Urinary bladder (tissue), 4 donors: ENCODE measurements at places on chromosomes 3 and 15. TPM values are rescaled to one million over a fixed set of nuclear protein-coding genes. Genes with fewer than 3 reads are reported as not detected.

- DNase-seq, result no peak
These were observed 36.4 kb downstream of the CLASP2 start for GRCh38 chr3:33681667-33682066.

DNA sequence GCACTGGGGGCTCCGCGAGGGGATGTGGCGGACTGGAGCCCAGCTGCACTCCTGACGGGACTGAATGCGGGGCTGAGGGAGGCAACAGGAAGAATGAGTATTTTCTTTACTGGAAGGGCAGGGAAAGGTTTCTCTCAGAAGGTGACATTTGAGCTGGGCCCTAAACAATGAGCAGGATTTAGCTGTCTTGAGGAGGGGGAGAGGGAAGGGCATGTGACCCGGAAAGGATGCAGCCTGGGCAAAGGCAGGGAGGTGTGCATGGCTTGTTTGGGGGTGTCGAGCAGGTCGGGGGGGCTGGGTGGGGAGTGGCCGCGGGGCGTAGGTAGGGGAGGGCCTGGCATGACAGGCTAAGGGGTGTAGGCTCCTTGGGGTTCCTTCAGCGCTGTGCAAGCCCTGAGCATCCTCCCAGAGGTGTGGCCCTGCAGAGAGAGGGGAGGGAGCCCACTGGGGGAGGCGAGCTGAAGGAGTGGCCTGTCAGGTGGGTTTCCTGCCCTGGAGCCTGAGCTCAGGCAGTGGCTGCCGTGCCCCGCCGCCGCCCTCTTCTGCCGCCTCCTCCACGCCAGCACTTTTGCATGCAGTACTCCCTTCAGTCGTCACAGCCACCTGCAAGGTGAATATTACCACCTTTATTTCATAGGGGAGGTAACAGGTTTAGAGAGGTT lies 17.2 kb upstream of the ANKDD1A start:
- DNase-seq, result no peak

- DNase-seq, result no peak
These were observed 554 bp downstream of the CHST13 start for GRCh38 chr3:126524429-126524988.

DNA sequence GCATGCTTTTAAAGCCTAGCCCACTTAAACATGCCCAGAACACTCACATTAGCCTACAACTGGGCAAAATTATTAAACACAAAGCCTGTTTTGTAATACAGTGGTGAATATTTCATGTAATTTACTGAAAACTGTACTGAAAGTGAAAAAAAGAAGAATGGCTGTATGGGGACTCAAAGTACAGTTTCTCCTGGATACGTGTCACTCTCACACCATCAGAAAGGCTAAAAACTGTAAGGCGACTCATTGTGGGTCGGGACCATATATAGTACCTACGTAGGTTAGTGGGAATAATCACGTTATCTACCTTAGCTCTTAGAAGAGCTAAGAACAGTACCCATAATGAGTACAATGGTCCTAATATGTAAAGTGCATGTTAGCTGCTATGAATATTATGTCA lies 80.2 kb upstream of the SPATA12 start:
- DNase-seq, result no peak

GRCh38 chr3:193407112-193407511 lies 28.6 kb upstream of the ATP13A5 start:
- no peak for DNase-seq

DNA sequence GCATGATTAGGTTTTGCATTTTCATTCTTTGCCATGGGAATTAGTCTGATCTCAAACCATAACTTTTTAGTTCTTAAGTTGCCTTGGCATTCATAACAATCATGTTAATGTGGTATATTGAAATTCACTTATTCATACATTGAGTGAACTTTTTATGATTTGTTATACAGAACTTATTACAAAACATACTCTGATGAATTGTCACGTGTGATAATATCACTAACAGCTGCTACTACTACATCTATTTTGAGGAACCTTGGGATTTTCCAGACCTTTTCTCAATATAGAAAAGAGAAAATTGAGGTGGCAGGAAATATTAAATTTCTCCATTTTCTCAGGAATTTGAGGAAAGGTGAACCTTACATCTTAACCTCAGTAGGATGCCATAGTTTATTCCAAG lies 9.2 kb downstream of the LXN start:
- DNase-seq, result no peak

DNA sequence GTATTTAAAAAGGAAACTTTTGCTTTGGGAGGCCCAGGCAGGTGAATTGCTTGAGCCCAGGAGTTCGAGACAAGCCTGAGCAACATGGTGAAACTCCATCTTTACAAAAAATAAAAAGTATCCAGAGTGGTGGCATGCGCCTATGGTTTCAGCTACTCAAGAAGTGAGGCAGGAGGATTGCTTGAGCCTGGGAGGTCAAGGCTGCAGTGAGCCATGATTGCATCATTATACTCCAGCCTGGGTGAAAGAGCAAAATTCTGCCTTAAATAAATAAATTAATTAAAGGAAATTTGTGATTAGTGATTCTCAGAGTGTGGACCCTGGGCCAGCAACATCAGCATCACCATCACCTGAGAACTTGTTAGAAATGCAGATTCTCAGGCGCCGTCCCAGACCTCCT lies 9.9 kb upstream of the COMMD4 start:
- no peak for DNase-seq

- no peak for DNase-seq
These were observed 202.6 kb downstream of the MEX3B start for GRCh38 chr15:81843226-81843625.

DNA sequence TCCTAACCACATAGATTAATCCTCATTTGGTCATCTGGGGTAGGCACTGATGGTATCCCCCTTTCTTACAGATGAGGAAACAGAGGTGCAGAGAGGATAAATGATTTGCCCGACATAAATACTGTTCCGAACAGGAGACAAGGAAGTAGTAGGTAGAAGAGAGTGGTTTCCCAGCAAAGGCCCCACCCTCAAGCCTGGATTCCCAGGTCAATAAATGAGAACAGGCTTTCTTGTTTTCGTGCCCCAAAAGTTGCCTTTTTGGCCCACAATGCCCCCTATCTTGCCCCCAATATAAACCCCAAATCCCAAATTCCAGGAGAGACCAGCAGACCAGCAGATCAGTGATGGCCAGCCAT lies 125.5 kb upstream of the PRR20G start:
- DNase-seq, result no peak

DNA sequence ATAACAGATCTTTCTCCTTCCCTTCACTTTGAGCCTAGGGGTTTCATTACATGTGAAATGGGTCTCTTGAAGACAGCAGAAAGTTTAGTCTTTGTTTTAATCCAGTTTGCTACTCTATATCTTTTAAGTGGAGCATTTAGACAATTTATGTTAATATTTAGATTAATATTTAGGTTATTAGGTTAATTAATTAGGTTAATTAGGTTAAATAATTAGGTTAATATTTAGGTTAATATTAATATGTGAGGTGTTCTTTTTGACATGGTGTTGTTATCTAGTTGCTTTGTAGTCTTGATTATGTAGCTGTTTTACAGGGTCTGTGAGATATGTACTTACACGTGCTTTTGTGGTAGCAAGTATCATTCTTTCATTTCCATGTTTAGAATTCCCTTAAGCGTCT lies 312.9 kb downstream of the NEK10 start:
- DNase-seq, result no peak

GRCh38 chr3:42499478-42499871 lies 3.0 kb upstream of the VIPR1 start:
- no peak for DNase-seq

DNA sequence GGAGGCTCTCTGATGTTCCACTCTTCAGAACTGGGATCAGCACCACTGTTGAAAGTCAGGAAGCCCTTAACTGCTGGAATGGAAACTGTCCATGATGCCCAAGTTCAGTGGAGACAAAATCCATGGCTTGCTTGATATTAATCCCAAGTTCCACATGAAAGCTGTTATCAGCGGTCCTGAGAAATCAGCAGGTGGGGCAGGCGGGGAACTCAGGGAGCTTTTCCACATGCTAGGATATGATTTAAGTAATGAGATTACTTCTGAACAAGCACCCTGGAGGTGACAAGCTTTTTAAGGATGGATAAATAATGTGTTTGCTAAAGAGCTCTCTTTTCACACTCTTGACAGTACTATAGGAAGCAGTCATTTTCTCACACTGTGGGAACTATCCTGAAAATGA lies 82.9 kb downstream of the CYP19A1 start:
- DNase-seq, result no peak

DNA sequence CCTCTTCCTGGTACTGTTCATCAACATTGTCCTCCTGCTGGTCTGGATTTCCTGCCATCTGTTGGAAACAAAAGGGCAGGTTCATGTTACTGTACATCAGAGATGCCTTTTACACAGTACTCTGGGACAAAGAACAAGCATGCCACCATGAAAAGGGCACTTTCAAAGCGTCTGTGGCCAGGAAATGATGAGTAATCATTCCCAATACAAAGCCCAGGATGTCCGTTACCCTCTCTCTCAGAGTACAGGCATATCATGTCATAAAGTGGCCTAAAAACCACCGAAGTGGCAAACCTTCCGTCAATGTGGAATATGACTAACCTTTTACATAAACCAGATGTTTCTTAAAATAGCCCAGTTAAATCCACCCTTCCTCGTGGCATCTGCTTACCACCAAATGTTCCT lies 71.2 kb downstream of the GOLIM4 start:
- no peak for DNase-seq

Gene GOLGA8Q
- 1.2 TPM for polyA plus RNA-seq

Gene TEX55
- not detected for polyA plus RNA-seq

Gene TGFBR2
- 161 TPM for polyA plus RNA-seq

Gene CYFIP1
- polyA plus RNA-seq, result 49.6 TPM

Gene CHRM5
- 0.03 TPM for polyA plus RNA-seq

Gene SH3GL3
- 2.9 TPM for polyA plus RNA-seq

Gene UACA
- polyA plus RNA-seq, result 12.8 TPM
